ENCODE measurements at places on chromosomes 7 and 10.

- DNase-seq = no peak
These were observed at the start of gene GSDME for GRCh38 chr7:24757353-24758275. Gene GSDME (minus strand): TSS chr7:24757464. CDS start chr7:24749774, 7,690 bp downstream.

DNA sequence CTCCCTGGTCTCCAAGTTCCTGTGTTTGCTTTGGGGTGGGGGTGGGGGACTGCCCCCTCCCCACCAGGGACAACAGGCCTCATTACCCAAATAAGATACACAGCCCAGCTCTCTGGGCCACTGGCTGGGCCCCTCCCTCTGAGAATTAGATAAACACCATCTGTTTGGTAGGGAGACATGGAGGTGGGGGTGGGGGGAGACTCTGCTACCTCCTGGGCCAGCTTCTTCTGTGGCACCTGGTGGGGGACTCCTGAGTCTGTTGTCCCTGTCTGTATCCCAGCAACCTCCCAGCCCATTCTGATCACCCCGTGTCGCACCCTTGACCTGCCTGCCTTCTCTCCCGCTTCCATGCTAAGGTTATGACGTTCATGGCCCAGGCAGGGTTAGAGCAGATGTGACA, 5.8 kb downstream of the MLXIPL start:
- DNase-seq = no peak

DNA sequence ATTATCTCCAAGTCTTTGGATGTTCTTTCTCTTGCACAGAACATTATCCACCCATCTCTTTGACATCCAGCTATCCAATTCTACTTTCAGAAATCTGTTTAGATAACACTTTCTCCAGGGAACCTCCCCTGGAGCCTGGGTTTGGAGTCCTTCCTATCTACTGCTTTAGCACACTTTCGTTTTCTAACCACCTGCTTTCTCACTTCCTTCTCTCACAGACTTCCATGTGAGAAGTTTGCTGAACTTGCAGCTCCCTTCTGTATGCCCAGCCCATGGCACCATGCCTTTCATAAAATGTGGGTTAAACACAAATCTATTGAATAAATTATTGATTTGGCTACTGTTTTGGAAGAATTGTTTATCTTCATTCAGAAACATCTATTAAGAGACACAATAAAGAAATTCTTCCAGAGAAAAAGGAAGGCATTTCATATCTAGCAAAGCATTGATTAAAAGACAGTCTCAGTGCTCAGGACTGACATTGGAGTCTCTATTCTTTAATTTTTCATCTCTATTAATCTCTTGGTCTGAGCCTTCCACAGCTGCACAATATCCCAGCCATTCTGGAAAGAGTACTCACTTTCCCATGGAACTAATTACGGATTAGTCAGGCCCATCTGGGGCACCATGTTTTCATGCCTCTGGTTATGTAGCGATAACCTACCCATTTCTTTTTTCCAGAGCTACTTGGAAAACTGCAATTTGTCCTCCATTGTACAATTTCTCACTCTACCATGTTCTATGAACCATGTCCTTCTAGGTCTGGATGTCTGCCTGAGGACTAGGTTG, 1077.3 kb downstream of the SORCS3 start:
- DNase-seq = no peak

DNA sequence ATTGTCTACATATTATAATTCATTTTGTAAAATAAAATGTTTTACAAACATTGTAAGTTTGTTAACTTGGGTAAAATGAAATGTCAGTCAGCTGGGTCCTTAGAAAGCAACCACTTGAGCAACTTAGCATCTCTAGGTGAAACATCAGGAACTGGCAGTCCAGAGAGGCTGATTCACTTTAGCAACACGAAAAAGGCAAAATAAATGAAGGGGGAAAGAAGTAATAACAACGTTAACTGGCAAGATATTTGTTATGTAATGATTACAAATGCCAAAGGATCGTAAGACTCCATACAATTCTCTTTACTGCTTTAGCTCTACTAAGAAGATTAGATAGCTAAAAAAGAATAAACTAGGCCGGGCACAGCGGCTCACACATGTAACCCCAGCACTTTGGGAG, 5.0 kb downstream of the PDZD8 start:
- DNase-seq = no peak

DNA sequence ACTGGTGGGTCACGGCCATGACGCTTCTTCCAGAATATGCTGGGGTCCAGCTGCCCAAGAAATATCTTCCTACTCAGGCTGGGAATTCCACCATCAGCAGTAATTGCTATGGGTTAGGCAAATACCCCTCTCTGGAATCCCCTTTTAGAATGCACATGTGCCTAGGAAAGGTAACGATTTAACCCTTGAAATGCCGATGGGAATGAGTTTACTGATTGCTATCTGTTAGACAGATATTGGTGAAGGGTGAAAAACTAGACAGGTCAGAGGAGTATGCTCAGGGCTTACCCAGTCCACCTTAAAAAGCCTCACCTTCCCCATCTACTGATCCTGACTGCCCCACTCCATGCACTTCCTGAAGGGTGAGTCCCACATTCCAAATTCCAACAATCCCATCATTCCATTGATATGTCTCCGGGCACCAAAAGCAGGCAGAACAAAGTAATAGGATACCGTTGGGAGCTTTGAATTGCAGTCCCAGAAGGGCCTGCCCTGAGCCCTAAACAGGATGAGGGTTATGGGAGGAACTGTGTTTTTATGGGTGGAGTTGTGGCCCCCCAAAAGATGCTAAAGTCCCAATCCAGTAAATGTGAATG, 59.3 kb downstream of the DLG5 start:
- no peak for DNase-seq

DNA sequence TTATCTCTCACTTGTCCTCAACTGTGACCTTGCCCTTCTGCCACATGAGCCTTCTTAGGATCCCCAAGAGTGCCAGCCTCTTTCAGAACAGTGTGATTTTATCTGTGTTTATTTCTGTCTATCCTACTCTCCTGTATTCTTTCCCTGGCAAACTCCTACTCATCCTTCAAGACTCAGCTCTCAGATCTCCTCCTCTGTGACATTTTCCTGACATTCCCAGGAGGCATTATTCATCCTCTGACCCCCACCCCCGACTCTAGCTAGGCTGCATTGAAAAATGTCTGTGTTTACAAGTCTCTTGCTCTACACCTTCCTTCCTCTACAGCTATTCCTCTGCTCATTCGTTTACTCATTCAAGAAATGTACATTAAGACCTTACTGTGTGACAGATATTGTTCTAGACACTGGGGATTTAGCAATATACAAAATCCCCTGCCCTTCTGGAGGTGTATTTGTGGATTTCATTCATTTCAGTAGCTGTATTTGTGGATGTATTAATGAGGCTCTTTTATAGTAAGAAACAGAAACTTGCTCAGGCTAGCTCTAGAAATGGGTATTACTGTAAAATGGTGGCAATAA, 61.4 kb upstream of the COMTD1 start:
- no peak for DNase-seq

DNA sequence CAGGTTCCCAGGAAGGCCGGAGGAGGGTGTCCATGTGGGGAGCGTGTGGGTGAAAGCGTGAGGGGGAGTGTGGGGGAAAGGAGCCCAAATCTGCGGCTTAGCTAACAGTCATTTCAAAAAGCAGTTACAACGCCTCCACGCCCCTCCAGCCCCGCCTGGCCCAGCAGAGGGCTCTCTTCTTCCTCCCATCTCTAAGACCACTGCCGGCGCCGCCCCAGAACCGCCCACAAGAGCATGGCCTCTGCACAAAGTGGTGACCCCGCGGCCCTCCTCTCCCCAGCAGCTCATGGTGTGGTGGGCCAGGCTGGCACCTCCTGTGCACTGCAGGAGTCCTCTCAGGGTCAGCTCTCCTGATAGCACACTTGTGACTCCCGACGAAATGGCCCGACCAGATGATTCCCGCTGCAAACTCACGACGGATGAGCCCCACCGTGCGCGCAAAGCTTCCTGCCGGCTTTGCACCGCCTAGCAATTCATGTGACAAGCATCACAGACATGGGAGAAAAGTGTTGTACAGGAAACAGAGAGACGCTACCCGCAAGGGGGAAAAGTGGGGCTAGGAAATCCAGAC, 12.4 kb upstream of the HUS1 start:
- DNase-seq = peak; percentile 76

DNA sequence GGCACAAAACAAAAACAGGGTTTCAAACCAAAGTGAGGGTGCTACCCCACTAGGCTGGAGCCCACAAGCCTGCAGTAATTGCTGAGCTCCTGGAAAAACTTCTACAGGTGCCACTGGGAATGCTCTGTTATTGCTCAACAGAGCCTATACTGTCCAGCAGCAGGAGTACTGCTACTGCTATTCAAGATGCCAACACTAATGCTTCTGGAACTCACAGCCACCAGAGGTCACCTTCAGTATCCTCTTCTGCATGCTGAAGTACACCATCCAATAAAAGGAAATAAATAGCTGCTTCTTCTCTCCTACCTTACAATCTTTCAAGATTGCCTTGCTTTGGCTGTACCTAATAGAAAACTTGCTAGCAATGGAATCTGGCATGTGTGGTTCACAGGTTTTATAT, 222.0 kb downstream of the LRRN3 start:
- DNase-seq = no peak

GRCh38 chr7:32347244-32347828, 142.8 kb downstream of the LSM5 start:
- DNase-seq = no peak

DNA sequence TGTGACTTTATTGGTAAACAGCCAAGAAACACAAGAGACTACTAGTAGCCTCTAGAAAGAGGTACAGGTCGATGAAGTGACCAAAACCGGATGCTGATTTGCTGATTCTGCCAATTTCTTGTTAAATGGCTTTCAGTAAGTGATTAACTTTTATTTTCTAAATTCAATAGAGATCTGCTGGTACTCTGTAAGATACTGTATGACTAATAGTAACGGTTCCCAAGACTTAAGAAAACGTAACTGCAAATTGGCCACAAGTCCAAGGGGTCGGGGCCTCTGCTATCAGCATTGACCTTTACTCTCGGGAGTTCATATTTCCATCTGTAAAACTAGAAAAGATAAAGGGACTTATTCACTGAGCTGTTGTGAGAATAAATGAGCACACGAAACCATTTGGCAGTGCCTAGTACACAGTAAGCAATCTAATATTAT, 1.4 kb downstream of the FAM3C start:
- no peak for DNase-seq

DNA sequence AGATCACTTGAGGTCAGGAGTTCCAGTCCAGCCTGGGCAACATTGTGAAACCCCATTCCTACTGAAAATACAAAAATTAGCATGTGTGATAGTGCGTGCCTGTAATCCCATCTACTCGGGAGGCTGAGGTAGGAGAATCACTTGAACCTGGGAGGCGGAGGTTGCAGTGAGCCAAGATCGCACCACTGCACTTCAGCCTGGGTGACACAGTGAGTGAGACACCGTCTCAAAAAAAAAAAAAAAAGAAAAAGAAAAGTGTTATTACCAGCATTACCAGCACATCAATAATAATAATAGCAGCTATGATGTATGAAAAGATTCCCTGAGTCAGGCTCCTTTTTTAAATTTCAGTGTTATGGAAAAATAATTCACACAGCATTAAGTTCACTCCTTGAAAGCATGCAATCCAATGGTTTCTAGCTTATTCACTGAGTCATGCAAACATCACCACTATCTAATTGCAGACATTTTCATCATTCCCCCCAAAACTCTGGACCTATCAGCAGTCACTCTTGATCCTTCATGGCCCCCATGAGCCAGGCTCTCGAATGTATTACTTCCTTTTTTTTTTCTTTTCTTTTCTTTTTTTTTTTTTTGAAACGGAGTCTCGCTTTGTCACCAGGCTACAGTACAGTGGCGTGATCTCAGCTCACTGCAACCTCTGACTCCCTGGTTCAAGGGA, 228.4 kb downstream of the FANK1 start:
- DNase-seq = no peak

DNA sequence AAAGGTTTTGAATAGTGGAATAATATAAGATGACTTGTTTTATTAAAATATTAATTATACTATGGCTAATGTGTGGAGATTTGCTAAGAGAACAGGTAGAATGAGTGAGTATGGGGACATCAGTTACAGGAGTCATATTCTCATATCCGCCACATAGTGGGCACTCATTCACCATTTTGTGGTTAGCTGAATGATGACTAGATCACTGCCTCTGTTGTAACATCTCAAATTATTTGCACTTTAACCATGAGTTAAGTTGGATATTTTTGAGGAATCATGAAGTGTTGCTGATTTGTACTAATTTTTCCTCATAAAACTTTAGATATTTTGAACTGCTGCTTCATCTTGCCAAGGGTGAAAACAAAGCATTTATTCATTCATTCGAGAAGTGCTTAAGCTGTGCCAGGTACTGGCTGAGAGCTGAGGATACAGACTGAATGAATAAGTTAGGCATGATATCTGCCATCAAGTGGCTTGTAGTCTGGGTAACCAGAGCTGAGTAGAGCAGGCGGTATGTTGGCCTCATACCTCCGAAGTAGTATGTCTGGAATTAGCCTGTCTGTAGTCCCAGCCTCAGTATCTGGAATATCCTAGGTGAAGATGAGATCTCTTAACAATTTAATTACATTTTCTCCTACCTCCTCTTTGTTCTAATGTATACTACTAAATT, 100.5 kb downstream of the ZEB1 start:
- DNase-seq = no peak

GRCh38 chr7:29300026-29300480, 105.5 kb downstream of the CHN2 start:
- no peak for DNase-seq

DNA sequence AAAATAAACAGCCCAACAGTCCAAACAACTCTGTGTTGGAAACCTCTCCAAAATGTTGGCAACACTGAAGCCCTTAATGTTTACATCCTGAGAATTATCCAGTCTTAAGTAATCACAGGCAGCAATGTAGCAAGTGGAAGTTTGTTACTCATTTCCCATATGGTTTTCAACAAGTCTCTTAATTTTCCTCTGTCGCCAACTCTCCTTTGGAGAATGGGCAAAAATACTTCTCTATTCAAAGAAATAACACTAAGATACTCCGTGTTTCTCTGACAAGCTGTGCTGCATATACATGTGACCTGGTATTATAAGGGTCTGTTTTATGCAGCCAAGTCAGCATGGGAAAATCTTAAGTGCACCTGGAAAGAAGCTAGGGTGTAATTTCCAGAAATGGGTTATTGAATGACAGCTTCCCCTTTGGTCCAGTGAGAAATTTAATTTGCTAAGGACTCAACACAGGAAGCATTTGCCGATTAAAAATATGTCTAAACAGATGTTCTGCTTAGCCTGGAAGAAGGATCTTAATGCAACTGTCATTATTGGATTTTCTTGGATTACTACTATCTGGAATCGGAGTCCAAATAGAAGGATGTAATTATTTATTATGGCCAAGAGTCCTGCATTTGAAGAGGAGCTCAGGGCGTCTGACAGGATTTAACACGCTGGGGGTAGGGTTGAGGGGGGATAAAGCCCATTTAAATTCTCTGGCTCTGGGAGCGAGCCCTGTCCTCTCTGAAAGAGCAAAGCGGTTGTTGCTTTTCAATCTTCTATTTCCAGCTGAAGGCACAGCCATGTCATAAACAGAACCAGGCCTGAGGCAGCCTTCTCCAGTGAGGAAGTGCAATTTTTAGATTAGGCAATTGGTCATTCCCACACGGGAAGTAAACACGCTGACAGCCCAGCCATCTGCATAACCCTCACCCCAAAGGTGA, 73.1 kb downstream of the TLL2 start:
- DNase-seq = no peak

DNA sequence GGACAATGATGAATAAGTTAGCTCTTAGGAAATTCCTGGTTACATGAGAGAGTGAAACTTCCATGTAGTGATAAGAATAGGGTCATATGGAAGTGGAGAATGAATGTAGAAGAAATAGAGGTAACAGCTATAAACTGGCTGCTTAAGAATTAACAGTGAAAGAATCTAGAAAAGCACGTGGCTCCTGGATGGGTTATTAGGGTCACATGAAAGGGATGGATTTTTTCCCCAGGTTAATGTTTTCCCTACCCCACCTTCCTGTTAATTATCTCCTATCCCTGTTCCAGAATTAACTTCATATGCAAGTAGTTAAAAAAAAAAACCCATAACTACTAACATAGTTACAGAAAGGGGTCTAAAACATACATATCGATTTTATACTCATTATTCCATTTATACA, 58.0 kb downstream of the ANKIB1 start:
- no peak for DNase-seq
